ENCODE measurements at places on chromosomes 7 and 10.

- DNase-seq: no peak
Measured at GRCh38 chr7:75916259-75916658, 1.3 kb downstream of the POR start.

DNA sequence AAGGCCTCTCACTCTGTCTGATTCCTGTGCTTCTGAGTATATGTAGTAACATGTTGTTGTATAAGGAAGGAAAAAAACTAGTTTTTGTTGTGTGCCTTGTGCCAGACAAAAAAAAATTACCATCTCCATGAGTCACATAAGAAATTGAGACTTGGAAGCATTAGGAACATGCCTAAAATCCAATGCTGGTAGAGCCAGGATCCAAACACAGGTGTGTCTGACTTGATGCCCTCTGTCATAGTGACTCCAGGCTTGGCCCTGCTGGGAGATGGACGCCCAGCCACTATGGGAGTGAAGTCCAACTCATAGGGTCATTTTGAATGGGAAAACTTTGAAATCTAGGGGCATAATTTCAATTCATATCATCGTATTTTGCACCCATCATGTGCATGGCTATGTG is 38.0 kb downstream of the PYROXD2 start:
- no peak for DNase-seq

GRCh38 chr10:70803775-70804420 is 11.8 kb upstream of the SGPL1 start:
- DNase-seq: peak; percentile 67

DNA sequence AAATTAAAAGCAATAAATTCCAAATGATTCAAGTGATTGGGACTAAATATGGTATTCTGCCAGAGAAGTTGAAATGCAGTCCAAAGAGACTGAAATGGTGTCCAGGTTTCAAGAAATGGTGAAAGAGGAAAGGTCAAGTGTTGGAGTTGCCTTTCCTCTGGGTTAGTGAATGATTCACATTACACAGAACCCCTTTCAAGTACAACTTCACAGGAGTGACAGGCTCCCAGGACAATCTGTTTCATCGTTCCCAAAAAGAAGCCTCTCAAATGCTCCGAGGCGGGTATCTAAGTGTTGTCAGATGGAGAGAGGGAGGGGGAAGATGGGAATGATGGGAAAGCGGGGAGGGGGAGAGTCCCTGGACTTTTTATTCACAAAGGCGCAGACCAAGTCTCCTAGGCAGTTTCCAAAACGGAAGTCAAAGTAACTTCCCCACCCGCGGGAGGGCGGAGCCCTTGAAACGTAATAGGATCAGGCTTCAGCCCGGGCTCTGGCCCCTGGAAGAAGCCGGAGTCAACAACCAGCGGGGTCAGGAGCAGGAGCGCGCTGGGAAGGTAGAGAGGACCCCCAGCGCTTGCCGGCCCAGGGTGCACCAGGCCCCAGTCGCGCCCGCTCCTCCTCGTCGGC is 754 bp downstream of the SLC25A13 start:
- DNase-seq: peak; percentile 51

DNA sequence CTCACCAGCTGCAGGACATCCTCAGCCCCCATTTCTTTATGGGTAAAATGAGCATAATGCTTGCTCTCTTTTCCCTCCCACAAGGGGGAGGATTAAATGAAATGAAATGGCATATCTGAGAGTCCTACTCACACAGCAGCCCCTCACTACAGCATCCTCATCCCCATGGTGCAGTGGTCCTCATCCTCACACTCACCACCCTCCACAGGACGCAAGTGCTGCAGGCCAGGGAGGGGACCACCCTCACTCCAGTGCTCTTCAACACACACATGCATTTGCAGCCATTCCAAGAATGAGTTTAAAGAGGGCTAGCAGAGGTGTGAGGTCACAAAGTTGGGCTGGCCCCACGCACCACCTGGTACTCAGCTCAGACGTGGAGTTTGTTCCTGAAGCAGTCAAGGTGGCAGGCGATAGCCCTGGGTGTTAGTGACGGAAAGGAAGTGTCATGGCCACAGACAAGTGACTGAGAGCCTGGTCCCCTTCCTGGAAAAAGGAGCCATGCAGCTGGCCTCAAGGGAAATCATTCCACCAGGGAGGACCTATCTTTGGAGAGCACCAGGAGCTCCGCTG is 234.0 kb downstream of the TNS3 start:
- DNase-seq: no peak

- no peak for DNase-seq
Measured at GRCh38 chr7:153444641-153445040, 607.6 kb upstream of the DPP6 start.

- DNase-seq: no peak
Measured at GRCh38 chr10:118669020-118669791, 73.8 kb upstream of the PRLHR start.

GRCh38 chr10:103451831-103452505 is at the start of gene CALHM2:
TSS of gene CALHM2 (minus strand) at chr10:103452370. CDS start at chr10:103449941, 2,429 bp downstream.
- peak; percentile 6 for DNase-seq

- no peak for DNase-seq
Measured at GRCh38 chr10:15585303-15585715, 134.4 kb downstream of the ITGA8 start.

- DNase-seq: no peak
Measured at GRCh38 chr10:121654021-121654545, 55.8 kb upstream of the FGFR2 start.

- DNase-seq: no peak
Measured at GRCh38 chr7:101666741-101667140, 37.6 kb upstream of the MYL10 start.

DNA sequence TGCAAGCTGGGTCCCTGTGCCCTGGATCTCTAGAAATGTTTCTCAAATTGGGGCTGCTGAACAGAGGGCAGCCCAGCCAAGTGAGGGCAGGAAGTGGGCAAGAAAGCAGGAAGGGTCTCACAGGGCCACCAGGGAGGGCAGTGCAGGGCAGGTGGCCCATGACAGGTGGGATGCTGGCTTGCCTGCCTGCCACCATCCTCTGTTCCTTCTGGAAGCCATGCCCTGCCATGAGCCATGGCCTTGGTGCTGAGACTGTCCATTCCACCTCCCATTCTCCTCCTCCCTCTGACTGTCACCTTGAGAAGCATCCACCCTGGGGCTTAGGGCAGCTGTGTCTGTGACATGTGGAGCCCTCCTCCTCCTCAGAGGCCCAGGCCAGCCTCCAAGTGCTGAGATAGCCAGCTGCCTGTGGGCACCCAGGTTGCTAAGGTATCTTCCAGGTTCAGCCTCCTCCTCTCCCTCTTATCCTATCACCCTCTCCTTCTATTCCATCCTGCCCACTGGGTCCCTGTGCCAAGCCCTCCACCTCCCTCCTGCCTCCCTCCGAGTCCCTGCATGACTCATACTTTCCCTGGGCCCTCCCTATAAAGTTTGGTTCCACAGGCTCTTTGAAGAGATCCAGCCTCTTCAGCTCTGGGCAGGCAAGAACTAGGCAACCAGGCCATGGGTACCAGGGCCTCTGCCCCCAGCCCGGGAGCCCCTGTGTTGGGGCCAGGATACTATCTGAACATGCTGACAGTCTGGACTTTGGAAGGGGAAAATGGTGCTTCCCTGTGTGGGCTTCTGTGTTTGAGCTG is 1.3 kb downstream of the VSIR start:
- no peak for DNase-seq

GRCh38 chr10:60878224-60878623 is 65.8 kb downstream of the RHOBTB1 start:
- no peak for DNase-seq

- DNase-seq: no peak
Measured at GRCh38 chr7:41928781-41929180, 225.9 kb upstream of the INHBA start.

DNA sequence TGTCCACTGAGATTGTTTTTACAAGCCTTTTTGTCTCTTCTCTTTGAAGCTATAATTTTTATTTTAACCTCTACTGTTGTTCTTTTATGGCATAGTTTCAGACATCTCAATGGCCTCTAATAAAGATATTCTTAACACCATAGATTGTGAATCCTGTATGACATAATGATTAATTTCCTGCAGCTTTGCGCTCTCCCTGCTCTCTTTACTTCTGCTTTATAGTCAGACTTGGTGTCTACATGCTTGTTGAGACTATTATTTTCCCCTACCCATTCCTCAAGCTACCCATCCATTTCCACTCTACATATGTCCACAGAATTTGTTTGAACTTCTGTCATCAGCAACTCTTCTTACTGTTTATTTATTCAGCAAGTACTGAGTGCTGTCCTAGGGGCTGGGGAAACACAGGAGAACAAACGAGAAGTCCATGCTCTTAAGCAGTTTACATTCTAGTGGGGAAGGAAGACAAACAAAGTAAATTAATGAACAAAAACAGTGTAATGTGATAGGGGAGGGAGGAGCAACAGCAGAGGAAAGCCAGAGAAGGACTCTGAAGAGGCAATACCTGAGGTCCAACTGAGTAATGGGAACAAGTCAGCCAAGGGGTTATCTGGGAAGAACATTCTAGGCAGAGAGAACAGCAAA is 110.1 kb downstream of the CDK14 start:
- DNase-seq: no peak
